Progenitor cell of endocrine pancreas (in vitro differentiated cells): ENCODE measurements at places on chromosomes 13 and 19.
A peak's percentile ranks its signal among the peaks of the same experiment; 100 is the strongest.

- no peak for DNase-seq
- H3K4me3 ChIP-seq = no peak overlapping the region
- H3K27me3 ChIP-seq = peaks cover 13% of the 10 kb centered on the region
- peaks cover 2% of the 10 kb centered on the region for H3K36me3 ChIP-seq
- peaks cover 3% of the 10 kb centered on the region for H3K4me1 ChIP-seq
- no peak overlapping the region for H3K27ac ChIP-seq
Measured at GRCh38 chr19:45306040-45306439, 16.6 kb downstream of the CKM start.

DNA sequence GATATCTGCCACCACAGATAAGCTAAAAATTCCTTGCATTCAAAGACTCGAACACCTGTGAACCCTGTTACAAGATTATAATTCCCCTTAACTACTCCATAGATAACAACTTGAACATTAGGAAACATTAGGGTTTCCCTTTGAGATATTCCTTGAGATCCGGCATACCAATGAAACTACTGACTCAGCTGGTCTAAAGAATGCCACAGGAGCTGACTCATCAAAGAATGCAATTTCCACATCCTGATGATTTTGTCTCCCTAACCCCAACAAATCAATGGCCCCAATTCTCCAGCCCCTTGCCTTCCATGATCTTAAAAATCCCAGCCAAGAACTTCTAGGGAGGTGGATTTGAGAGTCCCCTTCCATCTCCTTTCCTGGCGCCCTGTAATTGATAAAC lies 35.6 kb upstream of the ZNF599 start:
- H3K27ac ChIP-seq = no peak overlapping the region
- peaks cover 3% of the 10 kb centered on the region for H3K36me3 ChIP-seq
- DNase-seq = no peak
- no peak overlapping the region for H3K4me3 ChIP-seq

- H3K4me1 ChIP-seq = peaks cover 9% of the 10 kb centered on the region
- no peaks in the 10 kb centered on the region for H3K27me3 ChIP-seq
- no peak overlapping the region for H3K27ac ChIP-seq
Measured at GRCh38 chr13:74080762-74081161, 53.4 kb downstream of the KLF12 start.

DNA sequence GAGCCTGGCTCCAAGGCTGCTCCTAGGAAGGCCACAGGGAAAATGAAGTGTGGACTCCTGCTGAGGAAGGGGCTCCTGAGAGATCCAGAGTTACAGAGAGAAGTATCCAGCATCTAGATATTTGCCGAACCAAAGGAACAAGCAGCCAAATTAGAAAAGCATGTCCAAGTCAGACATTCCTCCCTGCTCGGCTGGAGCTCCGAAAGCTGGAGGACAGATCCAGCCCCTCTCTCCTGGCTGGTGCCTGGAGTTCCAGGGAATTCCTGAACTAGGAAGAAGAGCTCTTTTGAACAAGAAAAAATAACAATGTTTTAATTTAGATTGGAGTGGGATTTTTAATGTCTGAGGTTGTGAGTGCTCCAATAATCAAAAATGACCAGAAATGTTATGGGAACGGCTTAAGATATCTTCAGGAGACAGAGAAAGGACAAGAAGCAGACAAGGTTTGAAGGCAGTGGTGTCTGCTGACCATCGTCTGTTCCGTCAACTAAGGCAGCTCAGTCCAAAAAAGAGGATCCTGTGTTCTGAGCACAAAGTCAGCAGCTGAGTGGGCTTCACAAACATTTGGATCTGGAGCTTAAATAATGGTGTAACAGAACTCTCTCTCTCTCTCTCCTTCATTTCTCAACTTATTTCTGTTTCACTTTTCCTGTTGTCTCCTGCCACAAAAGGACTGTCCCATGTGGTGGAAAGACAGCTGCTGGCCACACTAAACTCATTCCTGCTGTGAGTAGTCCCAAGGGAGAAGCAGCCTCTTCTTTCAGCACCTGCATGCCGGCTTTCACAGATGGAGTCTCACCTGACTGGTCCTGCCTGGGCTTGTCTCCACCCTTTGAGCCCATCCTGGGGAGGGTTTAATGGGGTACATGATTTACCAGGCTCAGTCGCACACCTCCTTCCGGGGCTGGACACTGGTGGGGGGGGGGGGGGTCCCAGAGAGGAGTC lies 31.5 kb upstream of the IRS2 start:
- DNase-seq = no peak
- H3K36me3 ChIP-seq = no peaks in the 10 kb centered on the region
- no peak overlapping the region for H3K27ac ChIP-seq

DNA sequence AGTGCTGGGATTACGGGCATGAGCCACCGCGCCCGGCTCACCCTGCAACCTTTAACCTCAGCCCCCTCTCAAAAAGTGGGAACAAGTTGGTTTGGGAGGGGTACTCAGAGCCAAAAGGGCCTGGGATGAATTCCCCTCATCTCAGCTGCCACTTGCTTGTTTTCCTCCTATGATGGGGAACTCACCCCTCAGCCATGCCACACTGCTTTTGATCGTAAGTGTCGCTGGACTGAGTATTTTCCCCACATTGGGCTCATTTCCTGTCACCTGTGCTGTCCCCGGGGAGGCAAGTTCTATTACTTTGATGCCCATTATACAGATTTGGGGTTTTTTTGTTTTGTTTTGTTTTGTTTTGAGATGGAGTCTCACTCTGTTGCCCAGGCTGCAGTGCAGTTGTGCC lies 6.5 kb downstream of the R3HDM4 start:
- H3K4me1 ChIP-seq = peaks cover 14% of the 10 kb centered on the region
- no peak for DNase-seq
- no peaks in the 10 kb centered on the region for H3K36me3 ChIP-seq
- H3K27me3 ChIP-seq = no peaks in the 10 kb centered on the region

GRCh38 chr19:10653482-10653731 lies 739 bp upstream of the ILF3 start:
- H3K36me3 ChIP-seq = peaks cover 19% of the 10 kb centered on the region
- peak overlapping the region; percentile 99 for H3K27ac ChIP-seq
- H3K4me3 ChIP-seq = peak overlapping the region; percentile 83

DNA sequence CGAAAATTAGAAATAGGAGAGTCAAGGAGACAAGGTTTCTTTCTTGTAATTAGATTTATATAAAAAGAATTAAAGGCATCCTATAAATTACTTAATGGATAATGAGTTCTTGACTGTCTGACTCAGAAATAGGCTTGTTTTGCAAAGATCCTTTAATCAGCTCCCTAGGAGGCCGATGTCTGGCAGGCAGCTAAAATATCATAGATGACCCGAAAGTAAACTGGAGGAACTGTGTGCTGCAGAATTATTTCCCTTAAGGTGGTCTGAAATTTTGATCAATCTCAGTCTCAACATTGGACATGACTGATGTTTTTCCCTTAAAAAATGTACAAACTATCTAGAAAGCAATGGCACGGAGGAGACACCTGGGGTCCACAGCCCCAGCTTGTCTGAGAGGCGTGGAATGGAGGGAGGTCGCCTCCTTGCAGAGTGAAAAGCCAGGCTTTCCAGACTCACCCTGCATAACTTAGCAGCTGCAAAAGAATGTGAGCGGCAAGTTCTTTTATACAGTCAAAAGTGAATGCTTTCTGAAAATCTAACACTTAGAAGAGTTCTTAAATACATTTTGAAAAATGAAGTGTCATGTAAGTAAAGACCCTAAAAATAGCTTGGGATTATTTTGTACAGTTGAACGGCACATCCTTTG lies 44.8 kb downstream of the MBNL2 start:
- H3K27ac ChIP-seq = no peak overlapping the region
- no peak overlapping the region for H3K4me3 ChIP-seq
- H3K36me3 ChIP-seq = peaks cover 9% of the 10 kb centered on the region
- H3K4me1 ChIP-seq = peaks cover 12% of the 10 kb centered on the region

DNA sequence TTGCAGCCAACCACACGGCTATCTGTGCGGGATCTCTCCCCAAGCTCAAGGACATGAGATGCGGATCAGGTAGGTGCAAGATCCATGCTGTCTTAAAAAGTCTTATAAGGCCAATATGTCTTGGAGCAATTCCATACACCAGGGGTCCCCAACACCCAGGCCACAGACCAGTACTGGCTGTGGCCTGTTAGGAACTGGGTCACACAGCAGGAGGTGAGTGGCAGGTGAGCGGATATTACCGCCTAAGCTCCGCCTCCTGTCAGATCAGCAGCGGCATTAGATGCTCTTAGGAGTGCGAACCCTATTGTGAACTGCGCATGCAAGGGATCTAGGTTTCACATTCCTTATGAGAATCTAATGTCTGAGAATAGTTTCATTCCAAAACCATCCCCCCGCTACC lies 68.8 kb upstream of the ZNF599 start:
- no peak overlapping the region for H3K4me3 ChIP-seq
- H3K36me3 ChIP-seq = no peaks in the 10 kb centered on the region
- H3K27ac ChIP-seq = no peak overlapping the region
- no peak for DNase-seq

DNA sequence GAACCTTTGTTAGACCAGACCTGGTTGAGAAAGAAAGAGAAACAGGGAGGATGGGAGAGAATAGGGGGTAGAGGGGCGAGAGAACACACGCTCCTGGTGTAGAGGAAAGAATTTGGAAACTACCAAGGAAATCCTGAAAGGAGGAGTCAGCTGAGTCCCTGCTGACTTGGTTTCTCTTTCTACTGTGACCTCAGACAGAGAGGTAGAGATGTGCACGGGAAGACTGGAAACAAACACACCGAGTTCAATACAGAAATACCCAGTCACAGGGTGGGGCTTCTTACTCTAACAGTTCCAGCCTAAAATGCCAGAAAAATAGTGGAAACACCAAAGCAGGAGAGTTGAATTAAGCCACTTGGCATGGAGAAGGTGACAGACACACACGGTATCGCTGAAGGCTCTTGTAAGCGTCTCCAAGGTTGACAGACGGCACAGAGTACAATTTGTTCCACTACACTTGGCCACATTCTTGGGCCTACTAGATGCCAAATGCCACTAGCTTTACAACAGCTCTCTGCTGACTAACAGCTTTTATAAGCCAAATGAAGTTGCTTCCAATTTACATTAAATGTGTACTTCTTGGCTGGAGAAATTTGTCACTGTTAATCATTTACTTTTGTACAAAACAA lies 28.1 kb downstream of the LATS2 start:
- no peak overlapping the region for H3K27ac ChIP-seq
- H3K4me3 ChIP-seq = no peak overlapping the region
- no peak for DNase-seq
- H3K4me1 ChIP-seq = peaks cover 11% of the 10 kb centered on the region
- H3K36me3 ChIP-seq = peaks cover 12% of the 10 kb centered on the region

- no peak for DNase-seq
- no peak overlapping the region for H3K27ac ChIP-seq
- H3K36me3 ChIP-seq = no peaks in the 10 kb centered on the region
- H3K27me3 ChIP-seq = no peaks in the 10 kb centered on the region
- H3K4me3 ChIP-seq = no peak overlapping the region
Measured at GRCh38 chr13:34006011-34006410, 188.1 kb downstream of the RFC3 start.

GRCh38 chr13:44237276-44237767 lies 136.3 kb upstream of the SERP2 start:
- no peak overlapping the region for H3K4me3 ChIP-seq
- DNase-seq = no peak
- peaks cover 3% of the 10 kb centered on the region for H3K27me3 ChIP-seq

DNA sequence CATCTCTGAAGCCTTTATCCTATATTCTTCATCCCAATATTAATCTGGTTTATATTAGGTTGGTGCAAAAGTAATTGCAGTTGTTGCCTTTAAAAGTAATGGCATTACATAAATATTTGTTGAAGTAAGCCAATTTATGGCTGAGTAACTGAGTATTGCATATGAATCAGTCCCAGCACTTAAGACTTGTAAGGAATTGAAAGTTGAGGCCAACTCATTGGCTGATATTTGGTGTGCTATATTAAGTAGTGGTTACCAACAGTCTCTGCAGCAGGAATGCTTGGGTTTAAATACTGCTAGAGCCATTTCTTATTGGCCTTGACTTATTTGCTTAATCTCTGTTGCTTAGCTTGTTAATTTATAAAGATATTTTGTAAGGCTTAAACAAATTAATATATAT lies 460.7 kb downstream of the GPC6 start:
- DNase-seq = no peak
- H3K27me3 ChIP-seq = no peaks in the 10 kb centered on the region
- no peak overlapping the region for H3K4me3 ChIP-seq
- H3K4me1 ChIP-seq = peaks cover 2% of the 10 kb centered on the region
- H3K36me3 ChIP-seq = no peaks in the 10 kb centered on the region

DNA sequence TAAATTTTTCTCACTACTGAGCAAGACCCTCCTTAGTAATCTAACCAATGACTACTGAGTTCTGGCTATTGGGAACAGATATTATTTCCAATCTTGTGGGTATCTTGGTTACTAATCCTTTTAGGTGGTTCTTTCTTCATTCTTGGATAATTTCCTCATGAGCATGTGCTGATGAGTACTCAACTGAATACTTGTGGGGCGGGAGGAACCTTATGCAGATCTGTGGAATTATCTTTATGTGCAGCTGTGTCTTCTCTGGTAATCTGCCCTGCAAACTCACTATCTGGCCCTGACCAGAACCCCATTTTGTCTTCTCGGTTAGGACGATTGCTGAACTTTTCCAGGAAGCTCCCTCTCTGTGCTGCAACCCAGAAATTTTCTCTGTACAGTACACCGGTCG lies 89.7 kb upstream of the TRPC4 start:
- no peaks in the 10 kb centered on the region for H3K36me3 ChIP-seq
- H3K27ac ChIP-seq = no peak overlapping the region
- H3K4me1 ChIP-seq = no peaks in the 10 kb centered on the region
- H3K4me3 ChIP-seq = no peak overlapping the region
- no peak for DNase-seq

DNA sequence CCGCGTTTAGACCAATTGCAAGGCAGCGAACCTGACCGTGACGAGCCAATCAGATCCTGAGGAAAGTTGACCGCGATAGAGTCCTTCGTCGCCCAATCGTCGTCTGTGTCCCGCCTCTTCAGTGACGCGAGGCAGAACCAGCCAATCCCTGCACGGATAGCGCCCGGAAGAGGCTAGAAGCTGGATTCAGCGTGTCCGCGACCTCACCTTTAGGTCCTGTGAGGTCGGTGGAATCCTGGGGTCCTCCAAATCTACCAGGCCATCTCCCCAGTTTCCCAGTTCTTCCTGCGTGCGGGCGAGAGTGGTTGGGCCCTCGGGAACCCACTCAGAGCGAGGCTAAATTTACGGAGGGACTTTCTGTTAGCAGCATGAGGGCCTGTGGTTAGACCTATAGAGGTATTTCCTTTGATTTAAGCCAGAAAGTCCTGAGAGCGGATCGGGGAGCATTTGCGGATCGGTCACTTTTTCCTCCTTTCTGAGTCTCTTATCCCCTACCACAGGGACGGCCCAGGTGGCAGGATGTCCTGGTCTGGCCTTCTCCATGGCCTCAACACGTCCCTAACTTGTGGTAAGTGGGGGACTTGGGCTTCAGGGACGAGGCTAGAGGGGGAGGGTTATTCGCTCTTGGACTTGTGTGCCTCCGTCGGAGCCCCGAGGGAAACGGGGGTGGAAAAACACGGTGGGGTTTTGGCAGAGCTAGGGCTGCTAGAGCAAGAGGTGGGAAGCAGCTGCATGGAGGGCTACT lies at the start of gene MRPS12:
Gene MRPS12 (plus strand): TSS at position 169 of the 745 bp plus-strand sequence. CDS start 351 bp downstream, at position 520.
- peak; percentile 94 for DNase-seq
- peaks cover 31% of the 10 kb centered on the region for H3K36me3 ChIP-seq
- H3K27ac ChIP-seq = peak within 1 kb of the TSS; percentile 99
- H3K27me3 ChIP-seq = no peaks in the 10 kb centered on the region
